T-helper 17 cell (primary cell): ENCODE measurements at places on chromosomes 13 and 19.
A peak's percentile ranks its signal among the peaks of the same experiment; 100 is the strongest.

DNA sequence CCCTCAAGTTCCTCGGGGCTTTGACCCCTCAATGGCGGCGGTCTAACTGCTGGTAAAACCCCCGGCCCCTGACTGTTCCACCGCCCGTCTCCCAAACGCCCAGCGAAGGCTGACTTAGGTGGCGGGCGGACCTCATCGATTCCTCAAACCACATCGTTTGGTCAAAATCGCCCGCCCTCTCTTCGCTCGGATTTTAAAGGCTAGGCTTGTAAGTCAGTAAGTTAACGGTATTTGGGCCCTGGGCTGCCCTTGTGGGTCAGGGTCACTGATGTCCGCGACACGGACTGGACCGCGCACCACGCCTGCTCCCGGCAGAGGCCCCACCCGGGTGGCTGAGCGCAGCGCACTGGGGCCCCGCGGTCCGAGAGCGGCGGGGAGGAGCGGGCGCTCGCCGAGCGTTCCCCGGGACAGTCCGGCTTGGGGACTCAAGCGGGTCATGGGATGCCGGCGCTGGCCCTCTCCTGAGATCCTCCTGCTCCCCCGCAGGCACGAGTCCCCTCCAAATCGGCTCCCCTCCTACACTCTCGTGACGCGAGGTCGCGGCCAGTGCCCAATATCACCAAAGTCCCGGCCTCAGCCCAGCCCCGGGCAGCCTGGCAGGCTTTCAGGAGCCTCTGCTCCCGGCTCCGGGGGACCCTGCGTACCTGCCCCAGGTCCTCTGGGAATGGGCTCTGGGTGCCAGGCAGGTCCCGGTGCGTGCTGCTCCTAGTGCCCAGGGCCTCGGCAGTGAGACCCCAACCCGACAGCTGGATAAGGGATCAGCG is 1.0 kb downstream of the FLT1 start:
- DNase-seq = no peak

GRCh38 chr19:38196948-38197656 is 26.9 kb downstream of the DPF1 start:
- DNase-seq = no peak

DNA sequence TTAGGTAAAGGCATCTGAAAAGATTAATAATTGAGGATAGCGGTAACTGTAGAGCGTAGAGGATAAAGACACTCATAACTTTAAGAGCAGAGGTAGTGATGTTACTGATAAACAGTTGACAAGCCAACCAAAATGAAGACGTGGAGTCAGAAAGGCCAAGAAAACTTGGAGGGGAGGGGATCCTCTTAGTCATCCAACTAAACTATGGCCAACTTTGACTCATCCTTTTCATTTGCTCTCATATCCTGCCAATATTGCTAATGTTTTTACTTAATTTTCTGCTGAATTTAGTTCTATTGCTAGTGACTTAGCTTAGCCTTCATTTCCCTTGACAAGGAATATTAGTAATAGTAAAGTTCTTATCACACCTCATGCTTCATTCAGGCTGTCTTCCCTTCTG is 13.4 kb downstream of the ITGBL1 start:
- DNase-seq = no peak

DNA sequence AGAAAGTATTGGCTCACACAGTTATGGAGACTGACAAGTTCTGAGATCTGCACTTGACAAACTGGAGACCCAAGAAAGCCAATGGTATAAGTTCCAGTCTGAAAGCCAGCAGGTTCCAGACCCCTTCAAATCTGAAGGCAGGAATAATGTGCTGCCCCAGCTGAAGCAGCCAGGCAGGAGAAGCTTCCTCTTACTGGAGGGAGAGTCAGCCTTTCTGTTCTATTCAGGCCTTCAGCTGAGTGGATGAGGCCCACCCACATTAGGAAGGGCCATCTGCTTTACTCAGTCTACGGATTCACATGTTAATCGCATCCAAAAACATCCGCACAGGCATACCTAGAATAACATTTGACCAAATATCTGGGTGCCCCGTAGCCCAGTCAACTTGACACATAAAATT is 8.2 kb upstream of the VWA8 start:
- DNase-seq = no peak

DNA sequence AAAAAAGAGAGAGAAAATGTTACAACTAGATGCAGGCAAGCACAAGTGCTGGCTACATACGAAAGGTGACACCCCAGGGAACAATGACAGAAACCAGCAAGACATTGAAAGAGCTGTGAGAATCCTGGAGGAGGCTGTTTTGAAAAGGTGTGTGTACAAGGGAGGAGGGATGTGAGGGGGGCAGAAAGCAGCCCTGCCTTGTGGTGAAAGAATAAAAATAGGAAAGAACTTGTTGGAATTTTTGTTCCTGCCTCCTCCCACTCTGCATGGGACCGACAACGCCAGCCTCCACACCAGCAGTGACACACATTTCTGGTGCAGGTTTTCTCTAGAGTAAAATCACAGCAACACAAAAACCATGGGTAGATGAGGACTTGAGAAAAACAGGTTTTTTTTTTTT is 1258.6 kb downstream of the PCDH9 start:
- no peak for DNase-seq

GRCh38 chr13:61874970-61875579 is 459.4 kb upstream of the PCDH20 start:
- no peak for DNase-seq

DNA sequence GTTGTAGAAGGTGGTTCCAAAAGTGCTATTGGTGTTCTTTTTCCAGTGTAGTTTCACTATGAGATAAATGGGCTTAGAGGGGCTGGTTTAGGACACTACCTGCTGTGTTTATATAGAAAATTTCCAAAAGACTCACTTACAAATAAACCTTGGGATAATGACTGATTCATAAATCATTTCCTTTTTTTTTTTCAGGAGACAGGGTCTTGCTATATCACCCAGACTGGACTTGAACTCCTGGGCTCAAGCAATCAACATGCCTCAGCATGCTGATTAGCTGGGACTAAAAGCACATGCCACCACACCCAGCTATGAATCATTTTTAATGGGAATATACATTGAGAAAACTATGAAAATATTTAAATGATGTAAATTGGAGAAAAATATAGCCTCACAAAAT is 376.6 kb downstream of the PCDH9 start:
- no peak for DNase-seq

GRCh38 chr19:13024126-13024950 is 29.1 kb downstream of the NFIX start:
- no peak for DNase-seq

DNA sequence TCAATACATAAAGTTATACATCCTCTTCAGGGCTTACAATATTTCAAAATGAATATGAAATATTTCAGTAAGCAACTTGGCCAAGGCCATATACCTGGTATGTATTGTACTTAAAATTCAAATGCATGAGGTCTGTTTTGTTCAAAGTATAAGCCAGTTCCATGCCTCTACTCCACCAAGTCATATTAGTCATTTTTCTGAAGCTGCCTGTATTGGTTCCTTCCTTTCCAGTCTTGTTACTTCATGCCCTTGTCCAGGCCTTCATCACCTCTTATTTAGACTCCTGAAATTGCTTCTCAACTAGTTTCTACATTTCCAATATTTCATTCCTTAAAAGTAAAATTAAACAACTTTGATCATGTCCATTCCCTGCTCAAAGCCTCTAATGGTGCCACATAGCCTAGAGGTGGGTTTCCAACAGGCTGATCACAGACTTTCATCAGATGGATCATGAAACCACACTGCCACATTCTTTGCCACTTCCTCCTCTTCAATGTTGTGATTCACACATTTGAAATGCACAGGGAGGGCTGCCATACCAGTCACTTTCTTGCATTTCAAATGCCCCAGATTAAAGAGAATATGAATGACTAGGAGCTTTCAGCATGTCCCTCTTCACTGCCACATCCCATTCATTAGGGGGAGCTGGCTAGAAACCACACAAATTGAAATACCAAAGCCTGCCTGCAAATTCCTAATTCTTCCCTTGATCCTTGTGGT is 424.1 kb upstream of the DACH1 start:
- no peak for DNase-seq

DNA sequence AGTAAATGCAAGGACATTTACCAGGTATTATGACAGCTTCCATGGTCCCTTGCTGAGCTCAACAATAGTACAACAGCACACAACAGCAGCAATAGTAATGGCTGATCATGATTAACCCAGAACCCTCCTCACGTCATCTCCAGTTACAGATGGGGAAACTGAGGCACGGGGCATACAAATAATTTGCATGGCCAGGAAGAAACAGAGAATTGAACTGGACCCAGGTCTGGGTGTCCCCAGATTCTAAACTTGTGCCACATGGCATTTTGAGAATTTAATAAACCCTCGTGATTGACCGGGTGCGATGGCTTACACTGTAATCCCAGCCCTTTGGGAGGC is 7.2 kb downstream of the MAST3 start:
- DNase-seq = no peak

- peak; percentile 21 for DNase-seq
Observed at GRCh38 chr13:39602614-39603366, at the start of gene LHFPL6. LHFPL6 (minus strand) TSS chr13:39603193.

GRCh38 chr19:49927526-49928264 is 1.3 kb upstream of the ATF5 start:
- DNase-seq = no peak

DNA sequence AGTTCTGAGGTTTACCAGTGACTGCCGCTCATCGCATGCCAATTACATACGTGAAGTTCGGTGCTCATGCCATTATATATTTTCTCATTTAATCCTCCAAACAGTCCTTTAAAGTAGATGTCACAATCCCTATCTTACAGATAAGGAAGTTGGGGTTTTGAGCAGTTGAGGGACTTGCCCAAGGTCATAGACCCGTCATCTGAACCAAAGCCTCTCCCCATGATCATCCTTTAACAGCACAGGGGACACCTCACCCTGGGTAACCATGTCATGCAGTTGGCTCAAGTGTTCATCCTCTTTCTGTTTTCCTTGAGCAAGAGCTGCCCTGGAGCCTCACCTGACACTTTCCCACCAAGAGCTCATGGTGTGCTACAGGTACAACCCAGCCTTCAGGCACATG is 69.1 kb downstream of the HSPH1 start:
- no peak for DNase-seq

DNA sequence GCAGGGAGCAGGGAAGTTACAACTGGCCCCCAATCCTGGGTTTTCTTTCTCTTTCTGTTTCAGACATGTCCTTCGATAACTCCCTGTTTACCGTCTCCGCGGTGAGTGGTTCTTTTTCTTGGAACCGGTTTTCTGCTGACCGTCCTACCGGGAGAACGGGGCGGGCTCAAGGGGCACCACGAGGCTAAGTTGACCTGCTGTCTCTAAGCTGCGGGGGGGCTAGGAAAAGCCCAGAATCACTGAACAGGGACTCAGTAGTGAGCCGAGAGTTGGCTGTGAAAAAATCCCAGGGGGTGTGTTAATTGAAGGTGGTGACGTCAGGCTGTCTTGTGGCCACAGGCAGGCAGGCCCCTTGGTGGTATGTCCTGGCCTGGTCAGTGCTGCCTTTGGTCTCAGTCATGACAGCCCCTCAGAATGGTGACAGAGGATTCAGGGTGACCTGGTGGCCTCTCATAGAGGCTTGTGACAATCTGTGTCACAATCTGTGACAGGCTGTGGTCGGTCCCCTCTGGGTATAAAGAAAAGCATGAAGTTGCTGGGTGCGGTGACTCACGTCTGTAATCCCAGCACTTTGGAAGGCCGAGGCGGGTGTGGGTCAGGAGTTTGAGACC is 8.1 kb upstream of the CARM1 start:
- no peak for DNase-seq

DNA sequence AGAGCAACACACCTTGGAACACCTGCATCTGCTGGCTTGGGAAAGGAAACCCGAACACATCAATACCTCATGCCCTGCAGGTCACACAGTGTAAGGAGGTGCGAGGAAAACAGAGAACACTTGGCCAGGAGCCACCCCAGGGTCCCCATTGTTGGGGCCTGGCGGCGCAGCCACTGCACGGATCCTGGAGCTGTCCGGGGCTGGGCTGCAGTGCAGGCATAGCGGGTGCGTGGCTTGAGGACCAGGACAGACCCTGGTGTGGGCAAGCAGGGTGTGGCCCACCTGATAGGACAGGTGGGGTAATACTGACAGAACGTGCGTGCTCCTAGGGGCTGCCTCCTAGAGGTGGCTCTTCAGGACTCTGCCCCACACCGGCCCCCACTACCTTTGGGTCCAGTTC is 16.8 kb upstream of the TMEM160 start:
- no peak for DNase-seq

- DNase-seq = no peak
Observed at GRCh38 chr19:38025909-38026307, 118.9 kb downstream of the SIPA1L3 start.
